ENCODE measurements at places on chromosomes 6 and 20.

GRCh38 chr6:105501826-105502344 is 99.0 kb upstream of the PREP start:
- no peak for DNase-seq

DNA sequence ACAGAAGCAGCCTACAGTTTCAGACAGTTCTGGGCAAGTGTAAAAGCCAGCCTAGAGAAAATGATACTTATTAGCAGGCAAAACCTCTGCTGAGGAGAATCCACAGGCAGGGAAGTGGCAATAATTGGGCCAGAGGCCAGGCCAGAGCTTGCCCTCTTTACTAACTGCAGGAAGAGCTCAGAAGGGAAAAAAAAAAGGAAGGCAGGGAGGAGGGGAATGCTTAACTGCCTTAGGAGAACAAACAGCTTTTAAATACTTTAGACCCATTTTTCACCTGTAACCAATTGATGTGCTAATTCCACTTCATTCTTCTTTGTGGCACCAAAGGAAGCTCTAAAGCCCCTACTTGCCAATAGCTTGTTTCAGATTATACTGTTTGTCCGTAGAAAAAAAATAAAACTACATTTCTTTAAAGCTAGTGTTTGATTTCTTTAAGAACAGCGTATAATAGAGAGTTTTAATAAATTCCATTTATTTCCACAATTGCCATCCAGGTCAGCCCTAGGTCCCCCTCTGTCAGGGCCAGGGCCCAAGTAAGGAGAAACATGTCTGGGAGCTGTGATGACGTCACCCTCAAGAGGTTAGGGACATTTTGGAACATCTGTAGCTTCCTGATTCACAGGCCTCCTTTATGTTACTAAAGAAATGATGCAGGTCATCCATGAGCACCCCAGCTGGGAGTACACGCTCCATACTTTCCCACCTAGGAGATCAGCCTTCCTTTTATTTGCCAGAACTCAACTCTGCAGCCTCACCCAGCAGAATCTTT is 384.3 kb downstream of the CDC5L start:
- no peak for DNase-seq

- no peak for DNase-seq
These were observed 3.7 kb upstream of the CD2AP start for GRCh38 chr6:47473791-47474346.

- peak; percentile 64 for DNase-seq
These were observed 128.1 kb upstream of the AKAP12 start for GRCh38 chr6:151111670-151112069.

GRCh38 chr20:57794600-57795341 is 85.0 kb upstream of the PMEPA1 start:
- DNase-seq = no peak

DNA sequence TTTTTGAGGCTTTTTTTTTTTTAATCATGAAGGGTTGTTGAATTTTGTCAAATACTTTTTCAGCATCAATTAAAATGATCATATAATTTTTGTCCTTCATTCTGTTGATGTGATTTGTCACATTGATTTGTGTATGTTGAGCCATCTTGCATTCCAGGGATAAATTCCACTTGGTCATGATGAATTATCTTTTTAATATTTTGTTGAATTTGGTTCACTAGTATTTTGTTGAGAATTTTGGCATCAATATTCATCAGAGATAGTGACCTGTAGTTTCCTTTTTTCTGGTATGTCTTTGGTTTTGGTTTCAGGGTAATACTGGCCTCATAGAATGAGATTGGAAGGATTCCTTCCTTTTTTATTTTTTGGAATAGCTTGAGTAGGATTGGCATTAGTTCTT is 221.9 kb upstream of the ZNF217 start:
- no peak for DNase-seq

GRCh38 chr6:130396722-130397121 is 30.9 kb downstream of the TMEM200A start:
- DNase-seq = no peak

GRCh38 chr6:52304983-52305390 is 20.4 kb upstream of the MCM3 start:
- no peak for DNase-seq

DNA sequence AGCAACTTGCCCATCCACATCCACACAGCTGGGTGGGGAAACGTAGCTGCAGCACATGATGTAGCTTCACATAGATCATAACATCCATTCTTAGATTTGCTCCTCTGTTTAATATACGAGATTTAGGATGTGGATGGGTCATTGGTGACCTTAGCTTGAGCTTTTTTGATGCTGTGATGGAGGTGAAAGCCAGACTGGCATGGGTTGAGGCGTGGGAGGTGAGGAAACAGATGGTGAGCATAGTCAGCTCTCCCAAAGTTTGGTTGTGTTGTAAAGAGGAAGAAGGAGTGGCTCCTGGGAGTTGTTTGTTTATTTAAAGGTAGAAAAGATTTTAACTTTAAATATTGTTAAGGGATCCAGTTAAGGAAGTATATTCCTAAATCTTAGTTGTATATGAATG is 5.3 kb downstream of the ARFGEF2 start:
- DNase-seq = no peak

DNA sequence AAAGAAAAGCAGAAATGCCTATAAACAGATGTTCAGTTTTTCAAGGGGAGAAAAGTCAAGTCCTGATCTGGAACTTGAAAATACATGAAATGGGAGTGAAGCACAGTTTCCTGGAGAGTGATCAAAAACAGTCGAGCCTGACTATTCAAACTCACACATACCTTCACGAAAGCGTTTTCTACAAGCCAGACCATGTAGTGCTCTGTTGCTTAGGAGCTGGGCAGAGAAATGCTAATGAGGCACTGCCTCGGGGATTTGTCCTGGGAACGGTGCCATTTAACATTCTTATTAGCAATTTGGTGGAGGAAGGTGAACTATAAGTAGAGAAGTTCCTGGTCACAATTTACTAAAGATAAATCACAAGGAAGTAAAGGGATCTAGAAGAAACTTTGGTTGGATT is 5.9 kb downstream of the NHSL1 start:
- DNase-seq = peak; percentile 76

GRCh38 chr6:18388942-18389341 is 1.8 kb downstream of the RNF144B start:
- no peak for DNase-seq

GRCh38 chr6:107756660-107757355 is 67.3 kb downstream of the SCML4 start:
- no peak for DNase-seq

GRCh38 chr6:15953152-15953880 is 175.6 kb upstream of the MYLIP start:
- no peak for DNase-seq

DNA sequence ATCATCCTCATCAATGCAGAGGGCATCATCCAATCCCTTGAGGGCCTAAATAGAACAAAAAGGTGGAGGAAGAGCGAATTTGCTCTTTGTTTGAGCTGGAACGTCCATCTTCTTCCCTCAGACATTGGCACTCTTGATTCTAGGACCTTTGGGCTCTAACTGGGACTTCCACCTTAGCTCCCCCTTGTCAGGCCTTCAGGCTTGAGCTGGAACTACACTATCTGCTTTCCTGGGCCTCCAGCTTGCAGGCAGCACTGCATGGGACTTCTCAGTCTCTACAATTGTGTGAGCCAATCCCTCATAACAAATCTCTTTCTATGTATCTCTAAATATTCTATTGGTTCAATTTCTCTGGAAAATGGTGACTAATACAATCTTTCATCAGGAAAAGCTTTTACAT is 155.4 kb downstream of the MCHR2 start:
- no peak for DNase-seq

- DNase-seq = no peak
These were observed 12.8 kb downstream of the KCTD20 start for GRCh38 chr6:36455486-36456027.

DNA sequence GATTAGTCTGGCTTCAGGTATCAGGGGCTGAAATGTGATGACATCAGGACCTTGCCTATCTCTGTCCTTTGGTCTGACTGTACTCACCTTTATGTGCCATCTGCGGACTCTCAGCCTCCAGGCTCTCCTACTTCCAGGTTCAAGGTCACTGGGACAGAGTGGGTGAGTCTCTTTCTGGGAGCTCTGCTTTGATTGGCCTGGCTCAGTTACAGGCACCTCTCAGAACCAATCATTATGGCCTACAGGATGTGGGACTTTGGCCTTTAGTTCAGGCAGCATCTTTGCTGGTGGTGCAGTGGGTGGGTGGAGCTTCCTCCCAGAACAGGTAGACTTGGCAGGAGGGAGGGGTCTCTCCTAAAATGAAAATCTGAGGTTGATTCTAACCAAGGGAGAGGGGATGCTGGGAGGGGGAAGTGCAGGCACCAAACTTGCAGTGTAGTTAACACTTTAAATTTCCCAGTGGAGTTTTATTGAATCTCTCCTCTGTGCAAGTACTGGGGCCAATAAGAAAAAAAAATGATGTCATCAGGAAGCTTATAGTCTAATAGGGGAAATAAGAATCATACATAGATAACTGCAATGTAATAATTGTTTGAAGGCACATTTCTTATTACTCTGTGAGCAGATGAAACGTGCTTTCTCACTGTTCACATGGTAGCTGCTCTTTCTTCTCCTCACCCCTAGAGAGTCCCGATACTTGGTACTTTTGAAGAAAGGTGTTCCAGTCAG is 53.4 kb downstream of the SLC24A3 start:
- no peak for DNase-seq

- no peak for DNase-seq
These were observed at the start of gene IPCEF1 for GRCh38 chr6:154356690-154357089. TSS of gene IPCEF1 (minus strand) at chr6:154356803. CDS start at chr6:154265947, 90,856 bp downstream.

DNA sequence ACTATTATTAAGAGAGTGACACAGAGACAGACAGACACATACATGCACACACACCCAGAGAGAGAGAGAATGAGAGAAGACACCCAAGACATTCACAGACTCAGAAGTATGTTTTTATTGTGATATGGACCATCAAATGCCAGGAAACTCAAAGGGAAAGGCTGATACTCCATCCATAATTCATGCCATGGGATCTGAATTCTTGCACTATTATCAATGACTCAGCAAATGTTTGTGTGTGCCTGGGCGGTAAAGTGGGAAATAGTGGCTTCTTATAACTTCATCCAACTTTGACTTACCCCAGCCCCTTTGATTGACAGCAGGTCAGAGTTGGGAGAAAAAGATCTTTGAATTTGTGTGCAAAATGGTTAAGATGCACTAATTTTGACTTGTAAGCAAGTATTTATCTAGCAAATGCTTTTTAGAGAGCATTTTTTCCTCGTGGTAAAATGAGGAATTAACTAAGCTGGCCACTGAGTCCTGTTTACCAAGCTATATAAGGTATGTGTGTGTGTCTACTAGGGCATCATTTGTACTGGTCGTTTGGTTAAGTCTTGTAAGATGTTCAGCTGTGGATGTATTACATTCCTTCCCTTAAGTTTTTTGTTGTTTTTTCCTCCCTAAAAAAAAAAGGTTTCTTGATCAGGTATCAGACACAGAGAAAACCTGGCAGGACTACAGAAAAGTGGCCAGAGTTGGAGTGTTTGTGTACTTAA is 3.0 kb upstream of the CCN2 start:
- no peak for DNase-seq

DNA sequence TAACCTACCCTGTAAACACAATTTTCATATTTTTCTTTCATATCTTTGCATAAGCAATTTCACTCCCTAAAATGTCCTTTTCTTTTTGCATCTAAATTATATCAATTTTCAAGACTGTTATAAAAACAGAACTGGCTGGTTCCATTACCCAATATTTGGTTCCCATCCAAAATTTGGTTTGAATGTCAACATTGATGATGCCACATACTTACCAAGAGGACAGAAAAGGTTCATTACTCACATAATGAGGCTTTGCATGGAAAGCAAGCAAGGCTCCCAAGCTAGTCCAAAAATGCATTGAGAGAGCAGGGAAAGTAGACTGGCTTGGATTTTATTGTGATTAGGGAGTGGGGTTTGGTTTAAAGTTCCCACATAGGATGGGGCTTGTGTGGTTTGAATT is 144.4 kb upstream of the AKIRIN2 start:
- no peak for DNase-seq

GRCh38 chr6:116300566-116300965 is 20.8 kb upstream of the TSPYL1 start:
- no peak for DNase-seq

DNA sequence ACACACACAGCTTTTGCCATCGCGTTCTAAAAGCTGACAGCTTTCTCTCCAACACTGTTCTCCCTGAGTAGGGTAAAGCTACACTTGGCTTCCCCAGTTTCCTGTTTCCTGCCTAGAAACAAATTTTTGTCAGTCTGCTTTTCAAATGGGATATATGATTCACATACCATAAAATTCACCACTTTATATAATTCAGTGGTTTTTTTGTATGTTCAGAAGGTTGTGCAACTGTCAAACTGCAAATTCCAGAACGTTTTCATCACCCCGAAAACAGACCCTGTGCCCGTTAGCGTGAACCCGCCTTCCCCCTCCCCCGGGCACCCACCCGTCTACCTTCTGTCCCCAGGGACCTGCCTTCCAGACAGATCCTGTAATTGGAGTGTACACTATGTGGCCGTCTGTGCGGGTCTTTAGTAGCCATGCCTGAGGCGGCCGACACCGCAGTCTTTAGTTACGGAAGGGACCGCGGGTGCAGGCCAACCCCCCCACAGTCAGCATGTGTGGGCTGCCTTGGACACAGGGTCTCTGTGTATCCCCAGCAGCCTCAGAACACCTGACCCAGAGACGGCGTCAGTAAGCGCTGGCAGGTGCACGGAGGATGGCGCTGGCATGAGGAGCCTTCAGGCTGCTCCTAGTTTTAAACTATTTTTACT is 16.6 kb downstream of the HRH3 start:
- DNase-seq = no peak

GRCh38 chr6:168190646-168191443 is 111.8 kb upstream of the FRMD1 start:
- no peak for DNase-seq

DNA sequence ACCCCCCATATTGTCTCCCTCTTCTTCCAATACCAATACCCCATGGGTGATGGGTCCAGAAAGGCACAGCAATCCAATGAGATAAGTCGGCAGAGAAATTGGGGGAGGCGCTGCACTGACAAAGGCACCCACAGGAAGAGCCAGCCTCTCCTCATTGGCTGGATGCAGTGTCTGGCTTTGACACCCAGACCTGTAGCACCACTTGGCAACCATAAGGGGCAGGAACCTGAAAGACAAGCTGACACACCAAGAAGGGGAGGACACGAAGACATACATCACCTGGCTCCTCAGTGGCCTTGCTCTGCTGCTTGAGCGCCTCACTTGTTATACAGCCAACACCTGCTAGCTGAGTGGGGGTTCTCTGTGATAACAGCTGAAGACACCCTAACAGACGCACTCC is 19.4 kb upstream of the SLC4A11 start:
- no peak for DNase-seq

- no peak for DNase-seq
These were observed 15.9 kb downstream of the GLYATL3 start for GRCh38 chr6:49515485-49516146.

DNA sequence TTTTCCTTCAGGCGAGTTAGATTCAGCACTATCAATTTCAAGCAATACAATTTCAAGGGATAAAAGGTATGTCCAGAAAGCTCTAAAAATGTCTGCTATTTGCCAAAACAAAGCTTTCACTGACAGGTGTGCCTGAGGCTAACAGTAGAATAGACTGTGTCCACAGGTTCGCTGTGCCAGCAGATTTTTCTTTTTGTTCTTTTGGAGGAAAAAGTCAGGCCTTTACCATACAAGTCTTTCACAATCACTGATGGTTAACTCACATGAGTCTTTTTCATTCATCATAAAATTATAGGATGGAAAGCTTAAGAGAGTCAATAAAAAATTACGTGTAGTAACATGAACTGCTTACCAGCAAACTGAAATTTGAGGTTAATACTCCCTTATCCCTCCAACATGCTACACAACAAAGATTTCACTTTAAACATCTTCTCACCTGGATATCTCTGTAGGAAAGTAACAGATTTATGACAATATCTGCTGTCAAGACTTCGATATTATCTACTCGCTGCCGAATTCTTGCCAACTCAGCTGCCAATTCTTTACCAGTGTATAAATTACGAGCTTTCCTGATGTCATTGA is 95.4 kb downstream of the MAP3K5 start:
- DNase-seq = no peak
